Activated CD4-positive, alpha-beta T cell treated with anti-CD3 and anti-CD28 coated beads, Interleukin-2, amount 10 ng/mL, durations not matched to agents 24 days and 14 days (primary cell): ENCODE measurements at places on chromosomes 7 and 10.

DNA sequence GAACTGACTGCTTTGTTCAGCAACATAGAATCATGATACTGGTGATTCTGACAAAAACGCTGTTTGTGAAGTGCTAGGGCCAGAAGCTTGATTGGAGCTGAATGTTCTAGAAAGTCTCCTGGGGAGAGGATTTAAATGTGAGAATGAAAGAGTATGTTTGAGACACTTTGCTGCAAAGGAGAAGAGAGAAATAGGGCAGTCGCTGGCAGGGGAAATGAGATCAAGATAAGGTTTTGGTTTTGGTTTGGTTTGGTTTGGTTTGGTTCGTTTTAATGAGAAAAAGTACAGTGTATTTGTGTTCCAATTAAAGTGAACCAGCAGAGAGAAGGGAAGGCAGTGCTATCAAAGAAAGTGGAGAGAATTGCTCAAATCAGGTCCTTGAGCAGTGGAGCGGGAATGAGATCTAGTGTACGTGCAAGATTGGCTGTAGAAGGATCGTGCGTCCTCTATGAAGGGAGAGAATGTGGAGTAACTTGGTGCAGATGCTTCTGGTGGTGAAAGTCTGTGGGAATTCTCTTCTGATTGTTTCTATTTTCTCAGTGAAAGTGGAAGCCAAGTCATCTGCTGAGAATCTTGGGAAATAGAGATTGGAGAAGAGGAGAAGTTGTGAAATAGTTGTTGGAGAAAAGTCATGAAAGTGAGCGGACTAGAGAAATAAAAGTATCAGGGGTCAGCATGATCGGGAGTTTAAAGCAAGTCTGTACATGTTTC lies 270.5 kb downstream of the CCDC3 start:
- DNase-seq, result peak; percentile 60

DNA sequence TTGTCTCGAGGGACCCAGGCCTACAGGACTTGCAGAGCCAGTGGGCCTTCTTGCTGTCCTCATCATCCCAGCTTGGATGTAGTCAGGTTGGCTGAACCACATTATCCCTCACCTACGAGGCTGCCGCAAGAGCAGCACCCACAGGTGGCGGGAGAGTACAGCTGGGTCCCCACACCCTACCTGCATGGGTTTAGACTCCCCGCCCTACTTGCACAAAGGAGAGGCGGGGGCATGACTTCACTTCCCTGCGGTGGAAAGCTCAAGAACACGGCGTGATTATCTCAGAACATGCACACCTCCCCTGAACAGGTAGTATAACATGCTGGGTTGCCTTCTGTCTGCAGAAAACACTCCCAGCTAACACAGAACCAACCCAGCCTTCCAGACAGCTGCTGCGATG lies 57.5 kb downstream of the CTBP2 start:
- DNase-seq, result no peak

DNA sequence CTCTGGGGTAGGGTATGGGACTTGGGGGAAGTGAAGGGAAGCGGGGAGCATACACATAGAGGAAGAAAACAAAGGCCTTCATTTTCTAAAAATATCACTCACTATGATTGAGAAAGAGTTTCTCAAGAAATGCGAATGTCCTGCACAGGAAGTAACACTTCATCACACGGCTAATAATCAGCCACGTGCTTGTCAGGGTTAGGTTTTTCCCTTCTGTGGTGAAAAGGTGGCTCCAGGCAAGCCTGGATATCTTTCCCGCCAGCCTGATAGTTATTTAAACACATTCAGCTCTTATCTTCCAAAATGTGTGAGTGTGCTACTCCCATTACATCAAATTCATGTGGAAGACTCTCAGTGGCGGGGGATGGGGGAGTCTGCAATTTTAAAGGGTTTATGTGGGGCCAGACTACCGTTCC lies 166.4 kb upstream of the ADO start:
- no peak for DNase-seq

DNA sequence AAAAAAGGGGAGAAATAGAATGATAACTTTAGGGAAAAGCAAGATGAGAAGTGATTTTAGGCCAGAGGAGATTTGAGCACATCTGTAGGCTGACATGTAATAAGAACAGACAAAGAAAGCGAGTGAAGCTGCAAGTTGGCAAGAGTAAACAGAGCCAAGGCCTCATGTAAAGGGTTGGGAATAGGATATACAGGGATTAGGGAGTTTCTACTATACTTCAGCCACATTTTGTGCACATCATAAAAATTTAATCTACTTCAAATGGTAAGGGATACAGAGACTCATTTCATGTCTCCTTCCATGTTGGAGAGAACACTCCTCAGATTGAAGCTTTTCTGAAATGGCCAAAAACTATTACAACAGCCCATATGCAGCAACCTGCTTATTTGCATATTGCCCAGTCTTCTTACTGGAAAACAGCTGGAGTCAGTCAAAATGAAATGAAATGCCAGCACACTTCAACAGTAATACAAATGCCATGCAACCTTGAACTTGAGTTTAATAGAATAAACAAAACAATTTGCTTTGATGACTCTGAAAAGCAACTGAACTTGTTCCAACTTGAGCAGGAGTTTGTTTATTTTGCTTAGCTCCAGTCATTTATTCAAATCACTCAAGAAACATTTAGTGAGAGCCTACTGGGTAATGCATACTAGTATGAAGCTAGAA lies 49.9 kb downstream of the NRCAM start:
- no peak for DNase-seq

- no peak for DNase-seq
Measured at GRCh38 chr7:91620827-91621226, 259.7 kb downstream of the MTERF1 start.

GRCh38 chr10:30662814-30663213 lies 33.3 kb upstream of the LYZL2 start:
- DNase-seq, result no peak

DNA sequence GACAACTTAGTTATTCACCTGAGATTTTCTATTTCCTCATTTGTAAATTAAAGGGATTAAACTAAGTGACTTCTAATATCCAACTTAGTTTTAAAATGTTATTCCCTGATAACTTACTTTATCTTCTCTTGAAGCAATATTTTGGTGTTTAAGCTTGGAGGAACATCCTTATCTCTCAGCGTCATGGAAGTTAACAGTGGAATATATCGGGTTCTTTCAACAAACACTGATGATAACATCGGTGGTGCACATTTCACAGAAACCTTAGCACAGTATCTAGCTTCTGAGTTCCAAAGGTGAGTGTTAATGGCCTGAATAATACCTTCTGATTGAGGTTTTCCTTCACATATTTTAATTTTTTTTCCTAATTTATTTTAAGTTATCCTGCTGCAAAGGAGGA lies 14.1 kb downstream of the HSPA14 start:
- DNase-seq, result no peak

DNA sequence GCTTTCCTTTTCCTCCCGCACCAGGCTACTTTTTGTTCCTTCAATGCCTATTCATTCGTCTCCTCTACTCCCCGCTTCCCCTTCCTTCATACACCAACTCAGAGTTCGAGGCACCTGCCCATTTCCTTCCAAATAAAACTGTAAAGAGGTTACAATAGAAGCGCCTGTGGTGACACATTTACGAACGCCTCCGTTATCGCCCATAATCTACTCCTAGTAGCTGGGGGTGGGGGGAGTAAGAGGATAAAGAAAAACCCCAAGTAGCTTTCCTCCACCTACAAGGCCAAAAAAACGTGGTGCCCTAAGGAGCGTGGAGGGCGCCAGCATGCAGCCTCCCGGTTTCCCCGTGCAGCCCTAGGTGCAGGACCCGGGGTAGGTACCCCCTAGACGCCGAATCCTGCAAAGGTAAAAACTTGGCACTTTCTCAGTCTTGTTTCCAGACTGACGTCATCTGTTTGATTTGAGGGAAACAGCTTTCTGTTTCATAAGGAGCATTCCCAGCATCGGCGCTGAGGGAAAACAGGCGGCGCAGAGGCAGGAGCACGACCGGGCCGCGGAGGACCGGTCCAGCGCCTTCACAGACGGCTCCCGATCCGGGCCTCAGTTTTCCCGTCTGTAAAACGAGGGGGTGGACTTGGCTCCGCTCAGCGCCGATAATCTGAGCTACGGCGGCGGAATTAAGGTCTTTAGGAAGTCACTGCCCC lies 922 bp downstream of the PPA1 start:
- DNase-seq, result peak; percentile 83

GRCh38 chr7:103936558-103936957 lies 52.9 kb downstream of the RELN start:
- no peak for DNase-seq

GRCh38 chr7:94701555-94701973 lies 45.6 kb upstream of the SGCE start:
- no peak for DNase-seq

GRCh38 chr7:1446620-1447032 lies 12.6 kb downstream of the MICALL2 start:
- no peak for DNase-seq

DNA sequence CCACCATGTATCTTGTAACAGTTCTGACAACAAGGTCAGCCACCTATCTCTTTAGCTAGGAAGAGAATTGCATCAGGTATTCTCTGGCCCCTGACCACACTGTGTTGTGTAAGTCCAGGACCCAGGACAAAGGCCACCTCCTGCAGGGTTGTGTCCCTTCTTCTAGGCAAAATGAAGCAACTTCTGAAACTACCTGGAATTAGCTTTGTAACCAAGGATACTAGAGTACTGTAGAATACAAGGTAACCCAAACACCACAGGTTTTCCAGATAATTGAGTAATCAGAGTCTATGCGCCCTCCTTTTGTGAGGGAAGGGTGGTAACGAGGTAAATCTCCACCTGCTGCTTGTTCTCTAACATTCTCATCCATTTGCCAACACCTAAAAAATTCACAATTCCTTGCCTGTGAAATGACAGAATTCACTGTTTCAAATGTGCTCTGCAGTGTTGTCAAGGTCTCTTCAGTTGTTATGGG lies 51.7 kb downstream of the SGMS1 start:
- no peak for DNase-seq

DNA sequence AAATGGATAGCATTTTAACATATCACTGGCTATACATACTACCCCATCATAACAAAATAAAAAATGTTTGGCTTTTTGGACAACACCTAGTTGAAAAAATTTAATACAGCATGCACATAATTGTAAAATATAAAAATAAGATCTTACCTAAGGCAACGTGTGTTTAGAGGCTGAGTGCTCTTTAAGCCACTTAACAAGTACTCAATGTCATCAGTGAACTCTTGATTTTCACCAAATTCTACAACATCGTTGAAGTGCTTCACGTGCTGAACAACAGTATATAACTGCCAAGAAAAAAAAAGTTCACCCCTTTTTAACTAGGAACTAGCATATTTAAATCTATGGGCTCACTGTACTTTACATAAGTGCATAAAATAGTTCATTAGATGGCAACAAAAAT lies 49.5 kb downstream of the WAPL start:
- no peak for DNase-seq

GRCh38 chr7:158313931-158314330 lies 273.7 kb downstream of the PTPRN2 start:
- no peak for DNase-seq

DNA sequence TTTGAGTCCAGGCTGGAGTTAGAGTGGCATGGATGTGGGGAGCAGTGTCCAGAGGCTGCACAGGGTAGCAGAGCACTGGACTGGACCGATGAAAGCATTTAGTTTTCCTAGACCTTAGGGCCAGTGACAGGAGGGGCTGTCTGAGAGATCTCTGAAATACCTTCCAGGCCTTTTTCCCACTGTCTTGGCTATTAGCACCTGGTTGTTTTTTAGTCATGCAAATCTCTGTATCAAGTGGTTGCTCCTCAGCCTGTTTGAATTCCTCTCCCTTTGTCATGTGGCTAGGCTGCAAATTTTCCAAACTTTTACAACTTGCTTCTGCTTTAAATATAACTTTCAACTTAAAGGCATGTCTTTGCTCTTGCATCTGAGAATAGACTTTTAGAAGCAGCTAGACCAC lies 504.3 kb upstream of the VSTM2A start:
- DNase-seq, result no peak

- no peak for DNase-seq
Measured at GRCh38 chr7:92415225-92415624, 32.1 kb upstream of the GATAD1 start.

- no peak for DNase-seq
Measured at GRCh38 chr10:16941870-16942269, 124.6 kb upstream of the RSU1 start.

GRCh38 chr7:34190299-34190698 lies 285.0 kb downstream of the BMPER start:
- DNase-seq, result no peak

DNA sequence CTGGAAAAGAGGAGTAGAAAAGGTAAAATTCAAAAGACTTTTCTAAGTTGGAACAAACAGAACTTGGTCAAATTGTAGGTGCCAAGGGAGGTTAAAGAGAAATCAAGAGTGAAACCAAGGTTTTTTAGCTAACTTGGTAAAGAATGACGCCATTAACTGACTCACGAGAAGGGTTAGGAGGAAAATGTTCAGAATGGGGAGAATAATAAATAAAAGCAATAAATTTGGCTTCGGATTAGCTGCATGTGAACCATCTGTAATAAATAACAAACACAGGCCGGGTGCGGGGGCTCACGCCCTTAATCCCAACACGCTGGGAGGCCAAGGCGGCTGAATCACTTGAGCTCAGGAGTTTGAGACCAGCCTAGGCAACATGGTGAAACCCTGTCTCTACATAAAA lies 71.9 kb upstream of the SRRM3 start:
- DNase-seq, result no peak

GRCh38 chr7:117780832-117781231 lies 92.4 kb downstream of the CTTNBP2 start:
- no peak for DNase-seq

DNA sequence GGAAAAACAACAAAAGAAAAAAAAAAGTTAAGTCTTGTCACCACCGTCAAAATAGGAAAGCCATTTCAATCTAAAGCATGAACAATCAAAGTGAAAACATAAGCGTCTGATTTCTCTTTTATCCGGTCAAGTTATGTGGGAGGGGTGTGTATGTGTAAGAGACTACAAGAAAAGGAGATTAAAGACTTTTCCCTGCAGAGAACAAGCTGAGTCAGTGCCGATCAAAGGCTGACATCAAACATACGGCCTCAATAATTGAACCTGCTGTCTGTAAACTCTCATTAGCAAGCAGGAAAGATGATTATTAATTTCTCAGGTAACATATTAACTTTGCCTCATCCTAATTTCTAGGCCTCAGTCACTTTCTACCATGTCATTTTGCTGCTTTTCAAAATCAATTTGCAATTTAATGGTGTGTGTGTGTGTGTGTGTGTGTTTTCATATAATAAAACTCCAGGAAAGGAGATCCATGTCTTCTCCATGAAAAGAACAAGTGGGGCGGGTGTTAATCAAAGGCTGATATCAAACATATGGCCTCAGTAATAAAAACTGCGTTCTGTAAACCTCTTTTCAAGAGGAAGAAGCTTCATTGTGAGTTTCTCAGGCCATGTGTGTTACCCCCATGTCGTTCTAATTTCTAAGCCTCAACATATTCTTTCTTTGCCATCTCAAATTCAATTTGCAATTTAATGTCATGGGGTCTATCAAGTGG lies 649.1 kb upstream of the SORCS1 start:
- DNase-seq, result no peak
